ENCODE measurements at places on chromosomes 11 and 22. TPM values are rescaled to one million over a fixed set of nuclear protein-coding genes. Genes with fewer than 3 reads are reported as not detected.

Gene DDI1
- total RNA-seq = not detected

DNA sequence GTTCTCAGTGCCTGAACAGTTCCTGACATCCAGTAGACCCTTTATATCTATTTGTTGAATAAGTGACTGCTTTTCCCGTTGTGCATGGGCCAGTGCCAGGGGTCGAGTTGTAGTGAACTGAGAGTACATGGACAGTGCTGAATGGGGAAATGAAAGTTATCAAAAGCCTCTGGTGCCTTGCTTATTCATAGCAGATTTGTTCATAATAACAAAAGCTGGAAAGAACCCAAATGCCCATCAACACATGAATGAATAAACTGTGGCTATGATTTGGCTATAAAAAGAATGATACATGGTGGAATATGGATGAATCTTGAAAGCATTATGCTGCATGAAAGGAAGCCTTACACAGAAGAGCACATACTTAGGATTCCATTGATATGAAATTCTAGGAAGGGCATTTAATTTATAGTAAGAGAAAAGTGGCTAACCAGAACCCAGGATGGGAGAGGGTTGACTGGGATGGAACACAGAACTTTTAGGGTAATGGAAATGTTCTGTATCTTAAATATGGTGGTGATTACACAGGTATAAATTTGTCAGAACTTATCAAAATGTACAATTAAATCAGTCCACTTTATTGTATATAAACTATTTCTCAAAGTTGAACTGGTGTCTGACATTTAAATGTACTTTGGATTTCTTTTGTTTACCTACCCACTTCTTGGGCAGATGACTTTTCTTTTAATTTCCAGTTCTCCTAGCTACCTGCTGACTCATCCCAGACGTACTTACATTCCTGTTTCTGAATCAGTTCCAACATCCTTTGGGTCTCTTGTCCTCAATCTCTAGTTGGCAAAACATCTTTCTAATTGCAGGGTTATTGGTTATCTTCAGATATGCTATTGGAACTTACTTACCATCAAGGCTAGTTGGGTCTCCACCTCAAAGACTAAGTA, 42.8 kb downstream of the PACS1 start:
- no peak overlapping the region for H3K4me3 ChIP-seq
- no peaks in the 10 kb centered on the region for H3K36me3 ChIP-seq
- DNase-seq = no peak
- H3K27ac ChIP-seq = no peak overlapping the region
- H3K4me1 ChIP-seq = peaks cover 5% of the 10 kb centered on the region

- H3K36me3 ChIP-seq = no peaks in the 10 kb centered on the region
- H3K4me3 ChIP-seq = no peak overlapping the region
- H3K27ac ChIP-seq = no peak overlapping the region
- no peaks in the 10 kb centered on the region for H3K4me1 ChIP-seq
Observed at GRCh38 chr11:70522593-70523311, 124.4 kb downstream of the CTTN start.

GRCh38 chr11:83119216-83119615, 37.7 kb upstream of the PCF11 start:
- no peak for DNase-seq
- H3K27me3 ChIP-seq = no peaks in the 10 kb centered on the region
- H3K4me3 ChIP-seq = no peak overlapping the region
- H3K27ac ChIP-seq = no peak overlapping the region
- no peaks in the 10 kb centered on the region for H3K36me3 ChIP-seq
- peaks cover 26% of the 10 kb centered on the region for H3K4me1 ChIP-seq

All from thoracic aorta (tissue), 2 donors.